ENCODE measurements at places on chromosomes 12 and 14.

DNA sequence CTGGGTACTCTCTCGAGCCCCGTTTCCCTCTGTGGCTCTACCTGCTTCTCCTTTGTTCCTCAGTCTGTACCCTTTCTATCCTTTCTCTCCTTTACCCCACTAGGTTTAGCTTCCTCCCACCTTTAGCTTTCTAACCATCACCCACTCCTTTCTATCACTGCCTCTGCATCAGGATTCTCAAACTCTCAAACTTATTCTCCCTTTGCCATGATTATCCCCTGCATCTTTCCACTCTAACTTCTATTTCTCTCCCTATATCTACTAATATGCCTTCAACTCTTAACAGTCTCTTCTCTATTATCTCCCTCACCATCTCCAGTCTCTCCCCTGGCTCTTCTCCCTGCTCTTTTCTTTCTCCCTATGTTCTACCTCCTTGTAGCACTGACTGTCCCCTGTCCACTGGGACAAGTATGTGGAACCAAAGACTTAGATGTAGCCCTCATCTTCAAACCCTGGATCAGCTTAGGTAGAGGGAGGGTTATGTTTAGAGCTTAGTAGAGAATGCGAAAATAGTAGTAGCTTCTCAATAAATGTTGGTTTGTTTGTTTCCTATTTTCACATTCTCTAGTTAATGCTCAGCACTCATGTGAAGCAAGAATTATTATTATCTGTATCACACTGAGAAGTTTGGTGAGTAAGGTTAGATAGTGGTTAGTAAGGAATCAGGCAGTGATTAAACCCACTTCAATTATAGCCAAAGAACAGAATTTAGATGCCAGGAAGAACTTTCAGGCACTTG is 3.4 kb downstream of the GDF11 start:
- no peak for DNase-seq

DNA sequence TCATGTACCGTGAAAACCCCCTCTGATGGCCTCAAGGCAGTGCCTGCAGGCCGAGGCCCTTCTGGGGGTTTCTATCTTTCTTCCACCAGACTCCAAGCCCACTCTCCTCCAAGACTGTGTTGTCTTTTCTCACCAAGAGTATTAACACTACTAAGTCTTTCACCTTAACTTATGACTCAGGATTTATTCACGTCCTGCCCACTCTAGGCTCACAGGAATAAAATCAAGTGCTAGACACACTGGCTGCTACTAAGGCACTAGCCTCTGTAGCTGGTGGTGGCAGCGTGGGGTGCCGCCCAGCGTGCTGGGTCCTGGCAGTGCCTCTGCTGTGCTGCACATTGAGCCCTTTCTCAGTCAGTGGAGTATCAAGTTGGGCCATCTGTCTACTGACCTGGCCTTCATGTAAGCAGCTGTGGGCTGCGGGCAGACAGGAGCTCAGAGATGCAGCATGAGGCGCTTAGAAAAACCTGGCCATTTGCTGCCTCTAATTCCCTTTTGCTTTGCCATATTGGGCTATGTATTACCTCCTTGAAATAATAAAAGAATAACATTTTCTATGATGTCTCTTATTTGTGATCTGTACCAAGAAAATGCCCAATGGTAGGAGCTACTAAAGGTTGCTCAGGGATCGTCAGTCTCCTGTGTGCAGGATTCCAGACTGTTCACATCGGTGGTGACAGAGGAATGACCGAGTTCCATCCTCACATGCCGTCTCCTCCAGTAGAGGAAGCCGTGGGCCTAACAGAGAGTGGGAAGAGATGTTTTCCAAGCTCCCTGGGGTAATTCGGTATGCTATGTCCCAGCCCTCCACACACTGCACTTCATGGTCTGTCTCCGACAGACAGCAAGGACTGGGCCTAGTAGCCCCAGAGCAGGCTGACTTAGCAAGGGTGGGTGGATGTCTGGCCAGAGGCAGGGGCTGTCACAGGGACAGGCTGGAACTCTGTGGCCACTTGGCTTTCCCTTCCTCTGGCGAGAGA is 39.9 kb downstream of the MAX start:
- DNase-seq, result no peak

DNA sequence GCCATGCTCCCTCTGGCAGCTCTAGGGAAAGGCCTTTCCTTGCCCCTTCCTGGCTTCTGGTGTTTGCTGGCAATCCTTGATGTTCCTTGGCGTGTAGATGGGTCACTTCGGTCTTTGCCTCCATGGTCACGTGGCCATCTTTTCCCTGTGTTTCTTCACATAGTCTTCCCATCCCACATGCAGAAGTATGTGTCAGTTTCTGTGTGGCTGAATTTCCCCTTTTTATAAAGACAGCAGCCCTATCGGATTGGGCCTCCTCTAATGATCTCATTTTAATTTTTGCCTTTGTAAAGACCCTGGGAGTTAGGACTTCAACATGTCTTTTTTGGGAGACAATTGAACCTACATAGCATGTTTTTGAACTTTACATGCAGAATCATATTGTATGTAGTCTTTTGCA is 107.2 kb upstream of the FGD4 start:
- no peak for DNase-seq

DNA sequence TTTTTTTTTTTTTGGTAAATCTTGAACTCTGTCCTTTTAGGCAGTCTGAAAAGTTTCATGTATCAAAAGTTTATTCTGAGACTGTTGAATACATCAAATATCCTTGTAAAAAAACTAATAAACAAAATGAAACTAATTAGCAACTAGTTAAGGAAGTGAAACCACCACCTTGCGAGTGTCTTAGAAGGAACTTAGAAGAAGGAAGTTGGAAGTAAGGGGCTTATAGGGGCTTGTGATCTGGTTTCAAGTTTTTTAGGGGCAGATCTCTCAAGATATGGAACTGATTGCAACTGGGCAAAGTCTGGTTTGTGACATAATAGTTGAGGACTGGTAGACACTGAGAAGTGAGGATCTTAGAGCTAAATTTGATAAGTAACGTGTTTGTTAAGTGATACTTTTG is 748.8 kb downstream of the C12orf50 start:
- DNase-seq, result no peak

DNA sequence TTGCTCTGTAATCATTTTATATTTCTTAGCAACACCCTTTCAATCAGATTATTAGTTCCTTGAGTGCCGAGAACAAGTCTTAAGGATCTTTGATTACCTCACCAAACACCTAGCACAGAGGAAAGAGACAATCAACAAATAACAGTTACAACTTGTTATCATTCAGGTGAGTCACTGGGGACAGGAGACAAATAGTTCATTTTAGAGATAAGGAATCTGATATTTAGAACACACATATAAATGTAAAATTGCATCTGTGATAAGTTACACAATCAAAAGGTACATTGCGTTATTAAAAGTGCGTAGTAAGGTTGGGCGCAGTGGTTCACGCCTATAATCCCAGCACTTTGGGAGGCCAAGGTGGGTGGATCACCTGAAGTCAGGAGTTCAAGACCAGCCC is 5.1 kb upstream of the STXBP6 start:
- DNase-seq, result no peak

DNA sequence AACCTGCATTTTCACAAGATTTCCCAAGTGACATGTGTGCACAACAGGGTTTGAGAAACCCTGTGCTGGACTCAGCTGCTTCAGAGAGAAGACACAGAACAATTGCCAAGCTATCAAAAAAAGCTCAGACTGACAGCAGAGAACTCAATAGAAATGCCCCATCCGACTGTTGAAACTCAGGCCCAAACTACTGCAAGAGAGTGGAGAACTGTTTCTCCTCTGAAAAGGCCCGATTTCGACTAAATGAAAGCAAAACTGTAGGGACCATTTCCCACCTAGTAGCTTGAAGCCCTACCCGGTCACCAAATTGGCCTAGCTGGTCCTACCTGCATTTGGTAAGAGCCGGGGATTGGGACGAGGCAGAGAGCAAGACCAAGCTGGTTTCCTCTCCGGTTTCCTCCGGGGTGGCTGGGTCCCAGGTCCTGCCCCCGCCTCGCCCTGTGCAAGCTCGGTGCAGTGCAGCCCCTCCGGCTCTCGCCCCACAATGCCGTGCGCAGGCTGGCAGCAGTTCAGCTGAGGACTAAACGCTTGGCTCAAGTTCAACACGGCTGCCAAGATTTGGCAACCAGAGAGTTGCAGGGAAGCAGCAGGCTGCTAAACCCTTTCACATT is 1180.6 kb downstream of the VRK1 start:
- no peak for DNase-seq

DNA sequence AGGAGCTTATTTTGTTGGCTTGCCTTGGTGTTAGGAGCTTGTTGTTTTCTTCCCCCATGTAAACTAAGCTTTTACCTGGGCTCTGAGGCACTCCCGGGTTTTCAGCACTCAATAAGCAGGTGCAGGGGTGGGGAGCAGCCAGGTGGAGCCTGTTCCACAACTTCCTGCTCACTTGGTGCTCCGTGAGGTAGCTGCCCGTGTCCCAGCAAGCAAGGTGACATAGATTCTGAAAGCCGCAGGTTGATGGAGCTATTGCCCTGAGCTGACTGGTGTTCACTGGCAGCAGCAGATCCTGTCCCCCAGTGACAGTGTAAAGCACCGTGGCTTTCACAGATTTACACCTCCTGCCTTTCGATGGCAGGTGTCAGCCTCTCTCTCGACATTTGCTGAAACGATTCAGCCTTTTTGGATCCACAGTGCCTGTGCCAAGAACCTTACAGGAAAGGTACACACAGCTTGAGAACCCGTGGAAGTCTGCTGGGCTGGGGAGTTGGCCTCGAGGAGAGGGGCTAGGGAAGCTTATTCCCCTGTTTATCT is 295.7 kb upstream of the FKBP4 start:
- no peak for DNase-seq

DNA sequence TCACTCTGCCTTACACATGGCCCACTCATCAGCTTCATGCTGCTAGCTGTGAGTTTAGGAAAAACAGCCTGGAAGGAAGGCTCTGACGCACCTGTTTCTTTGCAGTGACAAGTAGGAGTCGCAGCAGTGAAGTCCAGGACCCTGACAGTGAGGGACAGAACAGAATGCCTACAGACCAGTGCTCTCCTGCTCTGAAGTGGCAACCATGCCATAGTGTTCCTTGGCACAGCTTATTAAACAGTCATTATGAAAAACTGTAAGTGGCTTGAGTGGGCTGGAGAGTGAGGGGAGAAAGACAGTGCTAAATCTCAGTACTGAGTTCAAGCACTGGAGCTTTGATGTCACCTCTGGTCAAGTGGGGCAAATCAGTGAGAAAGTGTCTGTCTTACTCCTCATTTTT is 61.7 kb downstream of the MYRFL start:
- no peak for DNase-seq

DNA sequence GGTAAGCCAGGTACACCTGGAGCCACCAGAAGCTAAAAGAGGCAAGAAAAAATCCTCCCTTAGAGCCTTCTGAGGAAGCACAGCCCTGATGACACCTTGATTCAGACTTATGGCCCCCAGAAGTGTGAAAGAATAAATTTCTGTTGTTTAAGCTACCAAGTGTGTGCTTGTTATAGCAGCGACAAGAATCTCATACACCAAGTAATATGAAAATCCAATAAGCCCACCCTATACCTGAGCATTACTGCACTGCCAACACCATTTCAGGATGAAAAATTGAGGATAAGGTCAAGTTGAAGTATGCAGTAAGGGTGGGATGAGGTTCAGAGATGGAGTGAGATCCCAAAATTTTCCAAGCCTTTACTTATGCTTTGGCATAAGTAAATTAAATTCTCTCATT is 163.6 kb upstream of the CCDC196 start:
- DNase-seq, result no peak

GRCh38 chr12:56231184-56231582 is 1.3 kb downstream of the SLC39A5 start:
- no peak for DNase-seq

- no peak for DNase-seq
Measured at GRCh38 chr12:22938323-22938722, 313.4 kb downstream of the ETNK1 start.

DNA sequence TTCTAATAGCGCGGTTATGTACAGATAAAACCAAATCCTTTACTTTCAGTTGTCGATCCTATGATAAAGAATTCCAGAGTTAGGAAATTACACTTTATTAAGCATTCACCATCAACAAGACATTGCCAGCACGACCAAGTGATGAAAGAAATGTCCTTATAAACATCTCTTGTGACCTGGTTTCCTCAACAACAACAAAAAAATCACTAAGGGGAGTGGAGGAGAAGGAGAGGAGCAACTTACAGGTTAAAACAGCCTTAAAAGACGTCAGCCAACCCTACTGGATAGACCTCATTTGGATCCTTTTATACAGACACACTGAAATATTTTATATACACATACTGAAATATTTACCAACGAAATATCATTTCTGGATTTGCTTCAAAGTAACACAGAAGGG is 22.8 kb downstream of the SART3 start:
- no peak for DNase-seq

GRCh38 chr12:50677858-50678257 is 86.0 kb upstream of the ATF1 start:
- no peak for DNase-seq

DNA sequence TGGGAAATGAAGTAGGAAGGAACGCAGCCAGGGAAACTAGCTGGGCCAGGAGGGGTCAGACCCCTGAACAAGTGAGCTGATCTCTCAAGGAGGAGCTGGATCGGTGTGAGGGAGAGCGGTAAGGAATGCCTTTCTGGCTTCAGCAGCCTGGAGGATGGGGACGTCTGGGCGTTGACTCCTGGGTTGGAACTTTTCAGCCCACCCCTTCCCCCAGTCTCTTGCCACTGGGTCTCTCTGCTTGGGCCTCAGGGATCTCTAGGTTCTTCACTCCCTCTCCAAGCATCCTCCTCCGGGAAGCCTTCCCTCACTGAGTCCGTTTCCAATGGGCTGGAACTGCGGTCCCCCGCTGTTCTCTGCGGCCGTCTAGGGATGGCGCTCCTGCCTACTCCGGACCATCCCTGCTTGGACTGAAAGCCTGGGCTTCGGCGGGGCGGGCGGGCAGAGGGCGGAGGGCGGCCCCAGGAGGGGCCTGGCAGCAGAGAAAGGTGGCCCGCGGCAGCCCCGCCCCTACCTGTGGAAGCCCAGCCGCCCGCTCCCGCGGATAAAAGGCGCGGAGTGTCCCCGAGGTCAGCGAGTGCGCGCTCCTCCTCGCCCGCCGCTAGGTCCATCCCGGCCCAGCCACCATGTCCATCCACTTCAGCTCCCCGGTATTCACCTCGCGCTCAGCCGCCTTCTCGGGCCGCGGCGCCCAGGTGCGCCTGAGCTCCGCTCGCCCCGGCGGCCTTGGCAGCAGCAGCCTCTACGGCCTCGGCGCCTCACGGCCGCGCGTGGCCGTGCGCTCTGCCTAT is at the start of gene KRT7:
TSS of gene KRT7 (plus strand) at position 570 of the 788 bp plus-strand sequence. CDS start at position 624, 54 bp downstream.
- DNase-seq, result no peak

- DNase-seq, result no peak
Measured at GRCh38 chr12:22677781-22678574, 53.0 kb downstream of the ETNK1 start.

DNA sequence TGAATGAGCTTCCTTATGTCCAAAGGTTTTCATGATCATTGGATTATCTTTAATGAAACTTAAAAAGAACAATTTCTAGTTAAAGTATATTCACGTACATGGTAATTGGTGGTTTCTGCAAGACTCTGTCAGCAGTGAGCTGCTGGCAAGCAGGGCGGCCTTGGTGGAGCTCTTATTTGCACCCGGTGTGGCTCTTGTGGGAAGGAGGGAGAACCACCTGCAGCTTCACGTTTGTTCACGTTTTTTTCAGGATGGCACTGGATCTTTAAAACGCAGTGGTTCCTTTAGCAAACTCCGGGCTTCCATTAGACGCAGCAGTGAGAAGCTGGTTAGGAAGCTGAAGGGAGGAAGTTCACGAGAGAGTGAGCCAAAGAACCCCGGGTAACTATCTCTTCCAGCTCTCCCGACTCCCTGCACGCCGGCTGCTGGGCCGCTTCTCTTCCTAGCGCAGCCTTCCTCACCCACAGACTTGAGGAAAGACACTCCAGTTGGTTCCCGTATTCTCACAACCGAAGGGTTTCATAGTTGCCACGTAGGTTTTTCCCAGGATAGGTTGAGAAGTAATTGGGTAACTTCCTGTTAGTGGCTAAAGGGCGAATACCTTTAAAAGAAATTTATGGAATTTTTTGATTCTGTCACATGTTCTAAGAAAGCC is 28.3 kb downstream of the XRCC3 start:
- no peak for DNase-seq

Data from DMS 273 treated with DMSO at 0.1 percent for 48 hours (cell line).